Activated T-helper 2 cell treated with anti-CD3 and anti-CD28 coated beads, Interferon-gamma antibody, Interleukin-2, Interleukin-4, amounts not matched to agents 10 μg/mL and 5 μg/mL and 100 μg/mL, durations not matched to agents 14 hours and 24 hours and 36 hours (primary cell): ENCODE measurements at places on chromosomes 6 and 20. TPM values are rescaled to one million over a fixed set of nuclear protein-coding genes. Genes with fewer than 3 reads are reported as not detected.

DNA sequence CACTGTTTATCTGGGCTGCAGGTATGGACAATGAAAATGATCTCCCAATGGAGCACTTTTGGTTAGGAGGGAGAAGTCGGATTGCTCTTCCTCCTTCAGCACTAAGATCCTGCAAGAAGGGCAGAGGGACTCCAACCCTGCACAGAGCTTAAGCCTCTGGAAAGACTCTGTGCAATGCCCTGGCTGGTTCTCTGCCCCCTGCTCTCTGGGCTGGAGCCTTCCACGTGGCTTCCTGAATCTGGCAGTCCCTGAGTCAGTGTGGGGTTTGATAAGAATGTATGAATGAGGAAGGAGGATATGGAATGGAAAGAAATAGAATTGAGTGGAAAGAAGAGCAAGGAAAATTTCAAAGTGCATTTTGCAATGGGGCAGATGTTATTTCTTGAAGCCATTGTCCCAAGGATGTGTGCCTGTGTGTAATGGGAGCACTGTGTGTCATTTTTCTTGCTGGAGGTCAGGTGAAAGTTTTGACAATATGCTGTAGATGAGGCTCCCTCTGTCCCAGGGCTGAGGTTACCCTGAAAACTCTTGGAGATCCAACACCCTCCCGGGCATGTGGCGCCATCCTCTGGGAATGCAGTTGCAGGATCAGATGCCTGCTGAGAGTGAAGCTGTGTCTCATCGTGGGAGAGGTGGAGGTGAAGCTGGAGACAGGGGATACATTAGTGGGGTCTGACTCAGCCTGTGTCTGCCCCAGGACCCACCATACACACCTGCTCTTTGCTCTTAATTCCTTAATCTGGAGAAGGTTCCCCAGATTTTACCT is 16.3 kb upstream of the CST9L start:
- H3K27me3 ChIP-seq: peaks cover 5% of the 10 kb centered on the region
- no peaks in the 10 kb centered on the region for H3K36me3 ChIP-seq
- DNase-seq: no peak
- H3K4me3 ChIP-seq: no peak overlapping the region

Gene PPP1R14C
- 0.11 and 0.23 TPM in 2 replicates for total RNA-seq

DNA sequence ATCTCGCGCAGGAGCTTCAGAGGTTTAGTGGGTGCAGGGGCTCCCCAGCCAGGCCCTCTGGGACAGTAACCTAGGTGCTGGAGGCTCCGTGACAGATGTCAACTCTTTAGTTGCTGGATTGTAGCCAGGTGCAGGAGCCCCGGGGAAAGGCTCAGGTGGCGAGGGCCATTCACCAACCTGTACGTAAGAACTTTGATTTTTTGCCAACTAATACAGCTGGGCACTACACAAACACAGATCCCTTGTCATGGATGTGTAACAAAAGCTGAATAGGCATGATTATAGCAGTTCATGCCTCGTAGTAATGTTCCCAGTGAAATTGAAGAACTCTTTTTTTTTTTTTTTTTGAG is 82.6 kb downstream of the CDC5L start:
- DNase-seq: no peak
- peaks cover 2% of the 10 kb centered on the region for H3K4me1 ChIP-seq
- peaks cover 20% of the 10 kb centered on the region for H3K27me3 ChIP-seq
- H3K36me3 ChIP-seq: no peaks in the 10 kb centered on the region
- no peak overlapping the region for H3K4me3 ChIP-seq

Gene KHDC1L
- 0.32 TPM in 1 of 2 replicates, not detected in the other for total RNA-seq

Gene HFE
- total RNA-seq: 0.32 and 0.39 TPM in 2 replicates

DNA sequence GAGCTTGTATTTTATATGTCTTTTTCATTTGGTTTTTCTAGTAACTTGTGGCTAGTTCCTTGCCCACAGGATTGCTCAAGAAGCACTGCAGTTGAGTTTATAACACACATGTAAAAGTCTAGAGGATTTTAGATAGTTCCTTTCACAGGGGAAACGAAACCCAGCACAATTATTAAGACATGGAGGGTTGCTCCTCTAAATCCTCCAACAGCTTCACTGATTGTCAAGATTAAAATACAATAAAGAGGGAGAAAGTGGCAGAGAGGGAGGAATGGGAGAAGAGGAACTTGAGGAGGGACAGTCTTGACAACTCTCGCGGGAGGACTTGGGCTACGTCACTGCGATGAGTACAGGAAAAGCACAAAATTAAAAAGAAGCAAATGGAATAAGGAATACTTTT is 9.7 kb upstream of the TBC1D7 start:
- H3K27me3 ChIP-seq: peaks cover 1% of the 10 kb centered on the region
- H3K36me3 ChIP-seq: no peaks in the 10 kb centered on the region
- peaks cover 28% of the 10 kb centered on the region for H3K4me1 ChIP-seq

Gene NR2E1
- total RNA-seq: not detected in 2 replicates

GRCh38 chr6:32085759-32086459 is 23.2 kb downstream of the TNXB start:
- H3K36me3 ChIP-seq: no peaks in the 10 kb centered on the region
- H3K27me3 ChIP-seq: peaks cover 61% of the 10 kb centered on the region
- no peak overlapping the region for H3K4me3 ChIP-seq
- H3K4me1 ChIP-seq: peaks cover 10% of the 10 kb centered on the region
- no peak overlapping the region for H3K27ac ChIP-seq

Gene GPR6
- total RNA-seq: not detected in 2 replicates

Gene MEA1
- 90.9 and 91.2 TPM in 2 replicates for total RNA-seq

GRCh38 chr6:31651602-31652191 is 764 bp downstream of the BAG6 start:
- peak overlapping the region; percentile 100 for H3K27ac ChIP-seq
- peaks cover 62% of the 10 kb centered on the region for H3K36me3 ChIP-seq
- no peaks in the 10 kb centered on the region for H3K27me3 ChIP-seq
- H3K4me3 ChIP-seq: peak overlapping the region; percentile 87
- H3K4me1 ChIP-seq: peaks cover 34% of the 10 kb centered on the region
- DNase-seq: no peak

Gene HLA-DMA
- 15.9 and 19.0 TPM in 2 replicates for total RNA-seq
